ENCODE measurements at places on chromosomes 2 and 18.

DNA sequence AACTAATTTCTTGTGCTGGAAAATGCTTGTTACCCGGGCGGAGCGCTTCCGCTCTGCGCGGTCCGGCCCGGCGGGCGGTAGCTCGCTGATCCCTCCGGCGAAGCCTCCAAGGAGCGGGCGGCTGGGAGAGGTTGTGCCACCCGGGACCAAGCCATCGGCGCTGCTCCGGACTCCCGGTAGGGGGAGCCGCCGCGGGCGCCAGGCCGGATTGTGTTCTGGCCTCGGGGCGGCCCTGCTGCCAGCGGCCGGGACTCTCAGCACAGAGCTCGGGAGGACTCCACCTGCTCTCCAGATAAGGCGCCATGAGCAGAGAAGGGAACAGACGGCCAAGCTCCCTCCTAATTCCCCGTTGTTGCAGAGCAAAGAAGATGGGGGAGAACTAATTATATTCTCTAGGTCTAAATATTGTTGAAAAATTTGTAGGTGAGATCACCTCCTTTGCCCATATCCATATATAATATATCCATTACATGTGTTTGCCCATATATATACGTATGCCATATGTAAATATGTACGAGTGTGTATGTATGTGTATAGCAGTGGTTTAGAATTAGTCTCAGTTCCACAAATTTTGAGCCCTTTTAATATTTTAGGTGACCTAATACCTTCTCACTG, 13.8 kb upstream of the SATB2 start:
- no peak for DNase-seq

- DNase-seq, result no peak
Measured at GRCh38 chr2:229319558-229319957, 48.5 kb upstream of the PID1 start.

DNA sequence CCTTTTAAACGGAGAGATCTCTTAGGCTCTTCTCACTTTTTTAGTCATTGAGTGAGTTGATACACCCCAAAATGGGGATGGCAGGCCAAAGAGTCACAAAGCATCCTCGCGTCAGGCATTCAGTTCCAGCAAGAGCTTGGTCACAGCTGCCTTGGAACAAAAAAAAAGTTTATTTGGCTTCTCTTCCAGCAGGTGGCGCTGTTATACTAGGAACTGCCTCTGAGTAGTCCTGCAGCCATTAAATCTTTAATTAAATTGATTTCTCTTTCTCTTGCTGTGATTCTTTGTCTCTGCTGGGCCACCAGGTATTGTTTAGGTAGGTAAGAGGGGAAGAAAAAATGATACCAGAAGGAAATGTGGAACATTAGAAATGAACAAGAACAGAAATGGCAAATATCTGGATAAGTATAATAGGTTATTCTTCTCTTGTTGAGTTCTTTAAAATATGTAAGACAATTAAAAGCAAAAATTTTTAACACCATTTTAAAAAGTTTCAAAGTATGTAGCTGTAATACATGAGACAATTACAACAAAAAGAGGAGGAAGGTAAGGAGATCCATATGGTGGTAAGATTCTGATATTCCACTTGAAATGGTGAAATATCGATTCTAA, 175.1 kb downstream of the GALNT1 start:
- DNase-seq, result no peak

- no peak for DNase-seq
Measured at GRCh38 chr2:96147593-96148201, 2.5 kb upstream of the DUSP2 start.

DNA sequence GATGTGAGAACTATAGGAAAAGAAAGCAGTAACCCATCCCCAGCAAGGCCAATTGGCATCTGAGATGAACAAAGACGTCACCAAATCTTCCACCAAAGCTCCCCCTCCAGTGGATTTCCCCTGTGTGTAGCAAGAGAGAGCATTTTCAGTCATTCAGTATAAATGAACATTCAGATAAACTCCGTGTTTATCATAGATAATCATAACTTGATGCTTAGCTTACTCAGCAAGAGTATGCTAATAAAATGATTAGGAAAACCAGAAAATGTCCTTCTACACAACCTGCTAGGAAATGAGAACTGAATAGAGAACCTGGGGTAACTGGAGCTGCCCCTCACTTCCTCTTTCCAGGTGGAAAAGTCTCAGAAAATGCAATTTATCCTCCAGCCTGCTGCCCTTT, 198.0 kb upstream of the CCDC150 start:
- DNase-seq, result no peak

DNA sequence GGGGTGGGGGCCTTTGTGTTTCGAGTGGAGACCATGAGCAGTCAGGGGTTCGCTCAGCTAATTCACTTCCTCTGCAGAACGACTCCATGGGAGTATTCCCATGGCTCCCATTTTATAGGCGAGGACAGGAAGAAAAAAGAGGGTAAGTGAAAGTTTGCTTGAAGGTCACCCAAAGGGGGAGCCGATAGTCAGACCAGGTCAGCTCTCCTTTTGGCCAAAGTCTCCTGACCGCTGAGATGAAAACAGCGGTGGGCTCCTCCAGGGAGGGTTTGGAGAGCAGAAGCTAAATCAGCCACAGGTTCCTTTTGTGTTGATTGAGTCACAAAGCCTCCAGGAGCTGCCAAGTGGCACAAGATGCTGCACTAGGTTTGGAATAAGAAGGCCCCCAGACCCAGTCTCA, 34.1 kb upstream of the CTAGE1 start:
- no peak for DNase-seq

DNA sequence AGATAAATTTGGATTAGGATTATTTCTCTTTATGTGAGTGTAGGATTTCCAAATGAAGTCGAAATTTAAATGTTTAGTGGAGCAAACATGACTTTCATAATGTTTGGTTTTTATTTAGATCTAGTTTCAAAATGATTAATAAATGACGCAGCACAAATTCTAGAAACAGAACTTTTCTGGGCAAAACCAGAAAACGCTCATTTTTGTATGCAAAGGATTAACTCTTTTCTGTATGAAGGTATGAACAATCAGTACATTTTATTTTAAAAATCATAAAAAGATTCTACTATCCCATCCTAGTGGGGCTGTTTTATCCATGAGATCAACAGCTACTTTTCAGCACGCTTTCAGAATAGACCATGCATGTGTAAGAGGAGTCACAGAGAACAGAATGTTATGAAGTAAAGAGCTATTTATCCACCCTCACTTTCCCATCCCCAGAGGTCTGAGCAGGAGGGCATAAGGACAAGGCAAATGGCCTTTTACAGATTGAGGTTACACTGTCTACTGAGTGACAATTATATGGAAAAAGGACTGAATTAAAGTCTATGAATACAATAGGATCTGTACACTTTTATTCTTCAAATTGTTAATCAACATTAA, 270.8 kb downstream of the ZEB2 start:
- no peak for DNase-seq

DNA sequence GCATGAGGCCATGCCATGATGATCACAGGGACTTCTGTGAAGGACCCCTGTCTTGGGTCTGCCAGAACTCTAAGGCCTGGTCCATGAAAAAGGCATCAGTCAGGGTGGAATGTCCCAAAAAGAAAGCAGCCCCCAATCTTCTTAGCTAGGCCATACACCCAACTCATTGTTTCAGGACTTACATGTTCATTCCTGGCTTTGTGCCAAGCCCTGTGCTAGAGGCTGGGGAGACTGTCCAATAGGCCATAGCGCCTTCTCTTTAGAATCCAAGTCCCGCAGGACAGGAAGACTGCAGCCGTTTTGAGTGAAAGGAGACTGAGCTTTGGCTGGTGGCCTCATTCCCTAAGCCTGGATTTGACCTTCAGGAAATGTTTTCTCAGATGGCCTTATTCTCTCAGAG, 247.3 kb downstream of the PRKCE start:
- DNase-seq, result no peak

DNA sequence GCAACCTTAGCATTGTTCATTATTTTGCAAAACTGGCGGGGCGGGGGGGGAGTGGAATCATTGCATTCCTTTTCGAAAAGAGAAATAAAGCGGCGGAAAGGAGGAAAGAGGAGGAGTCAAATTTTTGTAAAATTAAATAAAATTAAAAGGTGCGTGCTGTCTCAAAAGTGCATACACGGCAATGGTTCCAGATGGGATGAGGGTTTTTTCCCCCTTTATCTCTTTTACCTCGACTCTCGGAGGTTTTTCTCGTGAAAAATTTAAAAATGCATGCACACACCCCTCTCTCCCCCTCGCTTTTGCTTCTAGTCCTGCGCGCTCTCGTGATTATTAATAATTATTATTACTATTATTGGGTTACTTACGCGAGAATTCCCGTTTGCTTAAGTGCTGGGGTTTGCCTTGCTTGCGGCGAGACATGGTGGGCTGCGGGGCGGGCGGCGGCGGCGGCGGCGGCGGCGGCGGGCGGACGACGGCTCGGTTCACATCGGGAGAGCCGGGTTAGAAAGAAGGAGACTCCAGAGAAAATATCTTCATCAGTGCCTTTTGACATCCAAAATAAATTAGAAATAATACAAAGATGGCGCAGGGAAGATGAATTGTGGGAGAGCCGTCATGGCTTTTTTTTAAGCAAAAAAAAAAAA, 481 bp downstream of the BCL11A start:
- DNase-seq, result no peak

- DNase-seq, result no peak
Measured at GRCh38 chr18:9858642-9859041, 27.1 kb upstream of the TXNDC2 start.

DNA sequence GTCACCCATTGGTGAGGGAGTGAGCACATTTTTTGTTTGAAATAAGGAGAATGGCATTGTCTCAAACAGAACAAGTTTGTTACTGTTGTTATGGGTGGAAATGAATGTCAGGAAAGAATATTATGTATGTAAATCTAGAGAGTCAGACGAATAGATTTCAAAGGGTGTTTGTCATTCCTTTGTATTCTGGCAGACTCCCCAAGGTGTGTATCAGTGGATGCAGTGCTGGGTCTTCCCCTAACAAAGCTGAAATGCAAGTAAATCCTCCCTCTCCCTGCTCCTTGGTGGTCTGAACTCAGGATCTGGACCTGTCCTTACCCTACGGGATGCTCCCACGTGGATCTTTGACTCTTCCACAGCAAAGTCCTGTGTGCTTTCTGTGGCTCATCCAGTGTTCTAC, 139.5 kb upstream of the ZNF516 start:
- no peak for DNase-seq
